ENCODE measurements at places on chromosomes 7 and 10. TPM values are rescaled to one million over a fixed set of nuclear protein-coding genes. Genes with fewer than 3 reads are reported as not detected.
A peak's percentile ranks its signal among the peaks of the same experiment; 100 is the strongest.

- peaks cover 8% of the 10 kb centered on the region for H3K4me1 ChIP-seq
- H3K4me3 ChIP-seq, result peak overlapping the region; percentile 92
- no peaks in the 10 kb centered on the region for H3K36me3 ChIP-seq
- DNase-seq, result no peak
Measured at GRCh38 chr10:97399843-97400545, 1.1 kb downstream of the RRP12 start.

GRCh38 chr7:46513447-46513848 lies 592.4 kb upstream of the IGFBP3 start:
- no peak overlapping the region for H3K27ac ChIP-seq
- no peak overlapping the region for H3K4me3 ChIP-seq
- no peak for DNase-seq
- no peaks in the 10 kb centered on the region for H3K4me1 ChIP-seq

GRCh38 chr10:60426425-60426824 lies 36.8 kb upstream of the ANK3 start:
- DNase-seq, result no peak
- peaks cover 20% of the 10 kb centered on the region for H3K4me1 ChIP-seq
- no peaks in the 10 kb centered on the region for H3K27me3 ChIP-seq

Gene NUDT13
- total RNA-seq, result 1.5 TPM

Data from T-helper 17 cell (primary cell).